ENCODE measurements at places on chromosomes 7 and 10.

- no peak for DNase-seq
These were observed 391.1 kb downstream of the RPS24 start for GRCh38 chr10:78424723-78425122.

- no peak for DNase-seq
These were observed 252.9 kb upstream of the ZMIZ1 start for GRCh38 chr10:78815702-78816334.

DNA sequence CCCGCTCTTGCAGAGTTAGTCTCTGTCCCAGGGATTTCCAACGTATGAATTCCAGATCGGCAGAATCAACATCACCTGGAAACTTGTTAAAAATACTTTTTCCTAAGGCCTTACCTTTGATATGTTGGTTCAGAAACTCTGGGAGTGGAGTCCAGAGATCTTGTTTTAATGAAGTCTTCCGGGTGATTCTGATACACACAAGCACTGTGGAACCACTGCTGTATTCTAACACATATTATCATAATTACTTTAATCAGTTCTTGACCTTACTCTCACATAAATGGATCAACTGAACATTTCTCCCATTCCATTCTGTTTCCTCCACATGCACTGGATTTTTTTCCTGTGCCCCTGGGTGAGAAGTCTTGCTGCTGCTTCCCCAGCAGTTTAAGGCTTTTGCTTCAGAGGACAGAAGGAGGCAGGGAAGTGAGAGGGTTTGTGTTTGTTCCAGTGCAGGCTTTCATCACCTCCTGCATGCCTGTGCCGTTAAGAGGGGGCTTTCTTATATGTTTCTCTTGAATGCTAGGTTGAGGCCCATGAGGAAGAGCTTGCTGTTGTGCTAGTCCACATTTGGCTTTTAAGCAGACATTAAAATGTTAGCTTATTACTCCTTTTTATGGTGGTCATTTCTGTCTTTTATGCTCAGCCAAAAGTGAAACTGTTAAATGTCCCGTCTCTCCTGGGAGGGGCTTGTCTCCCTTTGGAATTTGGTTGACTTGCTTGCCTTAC is 32.4 kb downstream of the CCSER2 start:
- DNase-seq, result no peak

DNA sequence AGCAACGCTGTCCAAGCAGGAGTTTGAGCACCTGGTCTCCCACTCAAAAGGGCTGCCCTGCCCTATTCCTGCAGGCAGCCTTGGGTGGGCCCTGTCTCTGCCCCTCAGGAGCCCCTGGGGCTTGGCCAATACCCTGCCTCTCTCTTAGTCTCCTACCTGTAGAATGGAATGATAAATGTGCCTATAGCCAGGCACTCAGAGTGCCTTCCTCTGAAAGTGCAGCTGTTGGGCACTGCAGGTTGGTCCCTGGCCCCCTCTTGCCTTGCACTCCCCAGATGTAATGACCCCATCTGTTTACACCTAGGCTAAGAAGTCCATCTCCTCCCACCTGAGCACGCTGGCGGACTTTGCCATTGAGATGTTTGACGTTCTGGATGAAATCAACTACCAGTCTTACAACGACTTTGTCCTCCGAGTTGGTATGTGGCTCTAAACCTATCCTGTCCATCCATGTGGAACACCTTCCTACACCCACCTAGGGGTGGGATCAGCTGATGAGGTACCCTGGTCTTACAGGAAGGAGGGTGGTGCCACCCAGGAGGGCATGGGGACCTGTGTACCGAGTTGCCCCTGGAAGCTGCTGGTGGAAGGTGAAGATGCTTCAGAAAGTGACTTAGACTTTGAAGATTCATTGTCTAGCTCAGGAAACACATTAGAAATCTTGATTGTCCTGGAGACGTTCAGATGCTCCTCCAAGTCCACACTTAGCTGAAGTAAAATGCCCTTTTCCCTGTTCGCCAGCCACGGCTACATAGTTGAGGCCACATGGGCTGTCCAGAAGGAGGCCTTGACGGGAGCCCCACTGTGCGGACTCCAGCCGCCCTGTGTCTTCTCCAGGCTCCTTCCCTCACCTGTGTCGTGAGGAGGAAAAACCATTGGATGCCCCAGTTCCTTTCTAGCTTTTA is 134.1 kb downstream of the ADCY1 start:
- no peak for DNase-seq

GRCh38 chr7:81492240-81492639 is 277.6 kb downstream of the HGF start:
- DNase-seq, result no peak

DNA sequence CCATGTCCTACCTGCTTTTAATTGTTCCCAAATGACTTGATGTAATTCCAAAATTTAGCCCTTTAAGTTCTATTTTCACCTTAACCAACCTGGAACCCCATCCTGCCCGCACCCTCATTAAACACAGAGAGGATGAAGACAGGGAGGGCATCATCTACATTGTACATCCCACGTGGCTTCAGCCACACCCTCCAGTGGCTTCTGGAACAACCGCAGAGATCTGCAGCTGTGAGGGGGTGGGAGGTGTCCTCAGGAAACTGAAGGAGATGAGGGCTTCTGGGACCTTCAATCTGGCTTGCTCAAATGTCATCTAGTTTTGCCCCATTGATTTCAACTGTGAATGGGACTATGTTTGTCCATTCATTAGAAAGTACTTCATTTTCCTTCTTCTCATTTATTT is 39.0 kb downstream of the AKR1B1 start:
- no peak for DNase-seq

GRCh38 chr7:66779669-66780409 is 39.3 kb downstream of the RABGEF1 start:
- DNase-seq, result no peak

GRCh38 chr7:1839701-1840100 is 169.6 kb downstream of the ELFN1 start:
- DNase-seq, result no peak

DNA sequence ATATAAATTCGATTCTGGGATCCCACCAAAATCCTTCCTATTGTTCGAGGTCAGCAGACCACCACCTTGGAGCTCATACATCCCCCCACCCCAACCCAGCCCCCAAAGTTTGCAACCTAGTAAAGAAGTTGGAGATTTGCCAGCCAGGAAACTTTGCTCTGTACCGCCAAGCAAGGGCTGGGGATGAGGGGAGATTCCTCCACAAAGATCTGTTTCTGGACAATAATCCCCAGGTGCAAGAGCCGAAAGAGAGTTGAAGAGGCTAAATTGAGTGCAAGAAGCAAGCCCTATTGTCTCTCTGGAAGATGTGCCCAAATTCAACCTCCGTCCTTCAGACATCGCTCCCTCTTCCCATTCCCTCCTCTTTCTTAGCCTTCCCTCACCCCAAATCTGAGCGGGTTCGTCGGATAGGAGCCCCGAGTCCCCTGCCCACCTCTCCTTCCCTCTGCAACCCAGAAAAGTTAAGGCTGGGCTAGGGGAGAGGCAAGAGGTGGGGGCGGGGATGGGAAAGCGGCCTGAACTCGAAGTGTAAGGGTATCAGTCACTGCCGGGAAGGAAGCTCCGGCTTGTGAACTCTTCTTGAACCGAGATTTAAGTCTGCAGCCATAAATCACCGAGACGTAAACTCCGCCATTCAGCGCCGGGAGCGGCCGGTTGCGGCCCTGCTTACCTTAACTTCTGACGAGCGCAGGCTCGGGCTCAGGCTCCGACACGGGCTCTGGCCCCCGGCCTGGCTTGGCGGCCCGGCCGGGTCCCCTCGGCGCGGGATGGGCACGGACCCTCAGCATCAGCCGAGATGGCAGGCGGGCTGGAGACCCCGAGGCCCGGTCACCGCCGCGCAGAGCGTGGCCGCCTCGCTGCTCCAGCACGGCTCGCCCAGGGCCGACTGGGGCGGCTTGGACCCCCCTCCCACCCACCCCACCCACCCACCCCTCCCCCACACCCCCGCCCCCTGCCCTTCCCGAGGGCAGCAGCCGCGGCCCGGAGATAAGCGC is 10.8 kb upstream of the HOXA2 start:
- no peak for DNase-seq

DNA sequence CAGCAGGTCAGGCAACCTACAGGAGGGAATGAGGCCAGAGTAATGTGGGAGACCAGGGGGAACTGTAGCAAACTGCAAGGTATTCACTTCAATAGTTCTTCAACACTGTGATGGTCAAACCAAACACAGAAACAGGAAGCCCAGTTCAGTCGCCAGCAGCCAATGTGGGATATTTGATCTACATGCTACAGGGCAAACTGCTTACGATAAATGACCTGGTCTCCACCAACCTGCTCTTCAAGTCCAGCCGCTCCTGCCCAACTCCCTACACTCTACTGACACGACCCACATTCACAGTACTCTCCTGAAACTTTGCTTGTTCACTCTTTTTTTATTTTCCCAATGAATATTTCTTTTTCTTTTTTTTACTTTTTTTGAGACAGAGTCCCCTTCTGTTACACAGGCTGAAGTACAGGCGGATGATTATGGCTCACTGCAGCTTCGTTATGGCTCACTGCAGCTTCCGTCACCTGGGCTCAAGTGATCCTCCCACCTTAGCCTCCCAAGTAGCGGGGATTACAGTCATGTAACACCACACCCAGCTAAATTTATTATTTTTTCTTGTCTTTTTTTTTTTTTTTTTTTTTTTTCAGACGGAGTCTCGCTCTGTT is 42.1 kb downstream of the MDH2 start:
- DNase-seq, result no peak

- no peak for DNase-seq
These were observed 75.4 kb downstream of the NUDCD3 start for GRCh38 chr7:44415047-44415446.

- DNase-seq, result peak; percentile 10
These were observed 87.7 kb upstream of the PRKCQ start for GRCh38 chr10:6667679-6668270.

DNA sequence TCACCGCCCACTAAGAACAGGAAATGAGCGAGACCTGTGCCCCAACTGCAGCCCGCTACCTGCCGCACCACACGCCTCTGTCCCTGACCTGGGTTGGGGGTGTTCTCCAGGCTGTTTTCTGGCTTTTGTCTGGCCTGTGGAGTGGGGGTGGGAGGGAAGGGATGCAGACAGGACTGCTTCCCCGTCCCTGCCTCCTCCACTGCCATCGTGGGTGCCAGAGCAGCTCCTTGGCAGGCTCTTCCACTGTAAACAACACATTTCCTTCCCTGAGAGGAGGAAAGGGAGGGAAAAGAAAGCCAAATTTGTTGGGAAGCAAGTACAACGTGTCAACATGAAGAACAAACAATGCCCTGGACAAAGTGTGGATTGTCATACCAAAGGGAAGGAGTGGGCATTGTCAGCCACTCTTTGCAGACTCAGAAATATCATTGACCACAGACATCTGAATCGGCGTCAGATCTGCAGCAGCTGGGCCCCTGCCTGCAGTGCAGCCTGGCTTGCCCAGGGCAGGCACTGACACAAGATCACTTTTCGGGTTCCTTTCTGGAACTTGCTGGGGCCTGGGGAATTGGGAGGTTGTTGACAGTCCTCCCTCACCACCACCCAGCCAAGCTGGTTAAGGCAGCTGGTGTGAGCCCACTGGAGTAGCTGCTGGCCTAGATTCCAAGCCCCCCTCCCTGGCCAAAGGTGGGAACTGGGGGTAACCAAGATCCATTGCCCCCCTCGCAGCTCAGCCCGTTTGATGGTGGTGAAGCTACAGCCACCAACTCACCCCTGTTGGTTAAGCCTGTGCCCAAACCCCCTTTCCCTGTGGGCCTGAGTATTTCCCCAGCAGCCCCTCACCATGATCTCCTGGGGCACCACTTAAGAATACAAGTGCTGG is 22.6 kb upstream of the TRIM8 start:
- no peak for DNase-seq

DNA sequence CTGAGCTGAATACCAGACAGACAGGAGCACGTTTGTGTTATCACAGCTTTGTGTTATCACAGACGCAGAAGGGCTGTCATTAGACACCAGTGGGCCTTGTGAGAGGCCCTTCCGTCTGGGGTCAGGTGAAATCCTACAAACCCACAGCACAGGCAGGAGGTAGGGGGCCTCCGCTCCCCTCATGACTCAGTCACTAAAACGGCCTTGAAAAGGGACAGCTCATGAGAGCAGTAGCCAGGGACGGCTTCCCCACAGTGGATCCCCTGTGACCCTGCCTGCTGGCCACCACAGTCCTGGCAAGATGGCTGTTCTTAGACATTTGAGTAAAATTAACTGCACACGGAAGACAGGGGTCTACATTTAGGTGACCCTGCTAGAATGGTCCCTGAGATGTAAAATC is 215.8 kb upstream of the PPP2R2D start:
- no peak for DNase-seq

GRCh38 chr10:43267811-43268210 is 946 bp upstream of the RASGEF1A start:
- DNase-seq, result no peak

All from NCI-H2171 treated with DMSO at 0.1 percent for 48 hours (cell line).